WERI-Rb-1 (cell line): ENCODE measurements at places on chromosomes 2 and 18.

DNA sequence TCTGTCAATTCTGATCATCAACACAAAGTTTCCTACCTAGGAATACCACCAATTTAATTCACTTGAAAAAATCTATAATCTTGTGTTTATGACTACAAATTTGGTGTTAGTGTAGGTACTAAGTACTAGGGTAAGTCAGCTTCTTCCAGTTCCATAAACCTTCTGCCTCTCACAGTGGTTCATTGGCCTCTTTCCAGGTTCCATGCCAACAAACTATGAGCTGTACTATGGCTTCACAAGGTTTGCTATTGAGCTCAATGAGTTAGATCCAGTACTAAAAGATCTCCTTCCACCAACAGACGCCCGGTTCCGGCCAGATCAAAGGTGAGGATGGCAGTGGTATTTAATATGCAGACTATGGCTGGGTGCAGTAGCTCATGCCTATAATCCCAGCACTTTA lies 58.8 kb downstream of the PRKRA start:
- no peak for DNase-seq

GRCh38 chr2:225017713-225018112 lies 24.6 kb downstream of the DOCK10 start:
- DNase-seq = no peak

DNA sequence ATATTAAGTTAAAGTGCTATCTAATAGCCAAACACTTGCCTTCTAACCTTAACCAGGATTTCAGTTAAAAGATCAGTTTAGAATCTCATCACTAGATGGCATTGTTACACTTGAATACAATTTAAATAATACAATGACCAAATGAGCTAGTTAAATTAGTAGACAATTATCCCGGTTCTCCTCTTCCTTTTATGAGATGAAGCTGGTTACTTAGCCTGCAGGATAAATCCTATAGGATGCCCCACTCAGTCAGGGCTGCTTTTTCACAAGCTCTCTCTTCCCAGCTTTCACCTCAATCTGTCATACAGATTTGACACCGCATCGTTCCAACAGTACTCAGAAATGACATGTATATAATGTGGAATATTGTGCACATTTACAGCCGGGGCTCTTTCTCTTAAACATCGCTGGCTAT lies 678.8 kb downstream of the KCNJ3 start:
- no peak for DNase-seq

- no peak for DNase-seq
Measured at GRCh38 chr2:188023035-188023434, 268.6 kb upstream of the GULP1 start.

DNA sequence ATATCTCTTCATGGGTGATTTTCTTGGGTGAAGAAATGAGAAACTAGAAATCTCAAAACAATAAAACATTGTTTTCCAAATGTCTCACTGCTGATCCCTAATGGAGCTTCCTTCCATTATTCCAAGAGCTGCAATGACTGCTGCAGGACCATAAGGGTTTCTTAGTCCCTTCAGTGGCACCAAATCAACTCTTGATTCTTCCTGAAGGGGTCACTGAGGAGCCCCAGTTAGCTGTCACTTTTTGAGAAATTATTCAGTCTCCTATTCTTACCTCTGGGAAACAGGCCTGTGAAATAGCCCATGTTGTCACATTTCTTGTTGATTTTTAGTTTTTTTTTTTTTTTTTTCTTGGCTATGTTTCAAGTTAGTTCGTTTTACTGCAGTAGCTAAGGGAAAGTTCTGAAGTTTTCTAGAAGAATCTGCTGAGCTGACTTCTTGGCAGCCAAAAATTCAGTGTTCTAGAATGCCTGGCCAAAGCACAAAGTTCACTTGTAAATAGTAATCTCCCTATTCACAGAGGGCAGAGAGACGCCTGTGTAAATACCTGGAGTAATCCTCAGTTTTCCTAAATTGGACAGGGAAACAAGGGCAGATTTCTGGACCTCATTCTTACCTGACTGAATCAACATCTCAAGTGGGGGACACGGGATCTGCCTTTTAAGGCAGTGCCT lies 480.0 kb downstream of the RIT2 start:
- DNase-seq = peak; percentile 9

DNA sequence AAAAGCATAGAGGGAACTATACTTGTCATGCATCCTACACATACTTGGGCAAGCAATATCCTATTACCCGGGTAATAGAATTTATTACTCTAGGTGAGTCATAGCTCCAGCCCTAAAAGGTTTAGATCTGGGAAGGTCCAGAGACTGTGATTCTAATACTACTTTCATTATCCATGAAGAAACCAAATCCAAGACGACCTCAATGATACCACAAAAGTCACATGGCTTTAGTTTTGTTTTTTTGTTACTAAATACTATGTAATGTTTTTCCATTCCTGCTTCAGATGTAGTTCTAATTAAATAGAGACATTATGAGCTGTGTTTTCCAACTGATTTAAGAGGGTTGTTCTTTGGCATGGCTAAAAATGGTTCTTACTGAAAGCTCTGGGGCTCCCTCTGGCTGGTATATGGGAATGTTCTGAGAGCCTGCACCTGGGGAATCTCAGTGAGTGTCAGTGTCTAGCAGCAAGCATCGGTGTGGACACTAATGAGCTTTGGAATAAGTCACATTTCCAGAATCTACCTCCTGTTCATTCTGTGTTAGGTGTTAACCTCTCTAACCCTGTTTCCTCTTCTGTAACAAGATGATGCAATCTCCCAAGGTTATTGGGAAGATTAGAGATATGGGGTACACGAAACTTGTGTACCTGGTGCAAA lies 20.5 kb upstream of the IL1RL2 start:
- DNase-seq = no peak

- no peak for DNase-seq
Measured at GRCh38 chr2:126849486-126849885, 49.2 kb upstream of the TEX51 start.

DNA sequence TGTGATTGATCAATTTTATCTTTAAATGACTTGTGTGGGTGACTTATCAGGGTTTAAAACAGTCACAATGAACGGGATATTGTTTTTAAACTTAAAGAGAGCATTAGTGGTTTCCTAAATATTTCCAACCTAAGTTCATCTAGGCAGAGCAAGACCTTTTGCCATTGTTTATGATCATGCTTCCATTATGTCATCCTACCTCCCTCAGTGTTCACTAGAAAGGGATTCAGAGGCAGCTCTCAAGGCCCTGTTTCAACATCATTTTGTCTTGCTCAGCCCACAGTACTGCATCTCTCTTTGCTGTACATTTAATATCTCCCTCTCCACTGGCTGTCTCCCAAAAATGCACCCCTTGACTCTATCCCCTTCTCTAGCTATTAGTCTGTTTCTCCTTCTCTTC lies 21.5 kb upstream of the PELI1 start:
- no peak for DNase-seq

DNA sequence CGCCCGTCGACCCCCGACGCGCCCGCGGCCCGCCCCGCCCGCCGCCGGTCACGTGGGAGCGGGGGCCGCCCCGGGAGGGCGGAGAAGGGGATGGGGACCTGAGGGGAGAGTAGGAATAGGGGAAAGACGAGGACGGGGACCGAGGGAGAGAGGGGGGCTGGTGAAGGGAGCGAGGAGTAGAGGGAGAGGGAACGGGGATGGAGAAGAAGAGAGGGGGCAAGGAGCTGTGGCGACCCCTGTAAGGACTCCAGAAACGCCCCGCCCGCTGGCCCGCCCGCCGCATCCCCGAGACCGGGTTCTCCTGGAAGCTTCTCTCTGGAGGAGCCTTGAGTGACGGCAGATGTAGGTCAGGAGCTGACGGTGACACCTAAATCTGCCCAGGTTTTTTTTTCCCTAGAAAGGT lies 615 bp downstream of the ADNP2 start:
- peak; percentile 60 for DNase-seq

DNA sequence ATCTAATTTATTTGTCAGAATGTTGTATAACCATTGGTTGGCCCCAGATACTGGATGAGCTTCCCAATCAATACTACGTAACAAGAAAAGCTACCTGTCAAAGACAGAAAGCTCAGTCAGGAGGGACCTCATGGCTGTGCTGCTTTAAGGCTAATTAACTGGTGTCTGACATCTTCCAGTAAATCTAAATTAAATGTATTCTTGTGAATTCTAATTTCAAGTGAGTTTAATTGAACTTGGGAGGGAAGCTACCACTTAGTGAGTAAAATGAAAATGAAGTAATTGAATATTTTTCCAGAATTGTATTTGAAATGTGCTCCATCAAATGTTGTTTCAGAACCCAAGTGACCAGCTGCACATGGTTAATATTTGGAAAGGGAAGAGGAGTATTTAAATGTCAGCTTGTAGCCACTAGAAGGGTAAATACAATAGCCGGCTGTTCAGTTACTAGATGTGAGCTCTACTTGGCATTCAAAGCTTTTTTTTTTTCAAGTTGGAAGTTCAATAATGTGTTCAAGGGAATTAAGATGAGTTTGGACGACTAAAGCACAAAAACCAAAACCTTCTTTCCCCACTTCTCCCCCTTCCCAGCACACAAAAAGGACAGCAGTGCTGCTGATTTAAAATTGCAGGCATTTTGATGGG lies 62.0 kb downstream of the GPR39 start:
- no peak for DNase-seq

GRCh38 chr2:231531883-231532755 lies 1.9 kb upstream of the NMUR1 start:
- no peak for DNase-seq

GRCh38 chr18:35071819-35072247 lies 30.6 kb downstream of the MAPRE2 start:
- no peak for DNase-seq

DNA sequence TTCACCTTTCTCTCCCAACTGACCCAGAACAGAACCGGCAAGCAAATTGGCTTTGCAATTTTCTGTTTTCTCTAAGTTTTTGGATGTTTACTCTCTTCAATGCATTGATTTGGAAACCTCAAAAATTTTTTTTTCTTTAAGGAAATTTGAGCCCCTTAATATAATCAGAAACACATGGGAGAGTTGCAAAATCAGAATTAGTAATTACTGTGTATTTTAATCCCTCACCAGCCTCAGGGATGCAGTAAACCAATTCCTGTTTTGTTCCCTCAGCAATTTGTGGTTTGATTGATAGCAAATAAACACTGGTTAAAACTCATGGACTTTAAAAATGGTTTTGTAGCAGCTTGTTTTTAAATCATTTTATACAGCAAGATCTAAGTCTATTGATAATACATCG lies 281.5 kb downstream of the NEDD4L start:
- no peak for DNase-seq

DNA sequence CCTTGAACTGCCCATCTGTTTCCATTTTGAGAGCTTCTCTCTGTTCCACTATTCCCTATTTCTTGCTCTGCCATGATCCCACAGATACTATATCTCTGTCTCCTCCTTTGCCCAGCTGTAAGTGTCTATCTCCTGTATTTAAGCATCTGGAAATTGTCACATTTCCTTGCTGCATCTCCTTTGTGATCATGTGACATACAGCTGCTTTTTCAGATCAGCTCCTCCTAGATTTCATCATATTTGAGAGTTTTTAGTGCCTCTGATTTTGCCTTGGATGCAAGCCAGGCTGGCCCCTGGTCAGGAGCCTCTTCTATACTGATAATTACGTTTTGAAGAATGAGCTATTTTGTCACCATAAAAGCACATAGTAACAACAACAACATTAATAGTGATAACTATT lies 131.7 kb upstream of the TNP1 start:
- DNase-seq = no peak
